ENCODE measurements at places on chromosomes 7 and 10. TPM values are rescaled to one million over a fixed set of nuclear protein-coding genes. Genes with fewer than 3 reads are reported as not detected.

The SPDYE5 gene
- not detected for total RNA-seq

The MKLN1 gene
- total RNA-seq: 32.4 TPM

- H3K36me3 ChIP-seq: no peaks in the 10 kb centered on the region
- DNase-seq: no peak
- H3K4me3 ChIP-seq: no peak overlapping the region
- H3K27me3 ChIP-seq: peaks cover 85% of the 10 kb centered on the region
Measured at GRCh38 chr10:73926152-73926764, 15.3 kb downstream of the PLAU start.

The GJD4 gene
- not detected for total RNA-seq

The DENND11 gene
- total RNA-seq: 29.9 TPM
